ENCODE measurements at places on chromosomes 5 and 9. TPM values are rescaled to one million over a fixed set of nuclear protein-coding genes. Genes with fewer than 3 reads are reported as not detected.

The UBTD2 gene
- total RNA-seq: 24.9 TPM

The CBY3 gene
- total RNA-seq: not detected

The PAPPA gene
- 33.4 TPM for total RNA-seq

The DRD1 gene
- total RNA-seq: 2.6 TPM

The PFN3 gene
- total RNA-seq: not detected

The TMEM38B gene
- 18.0 TPM for total RNA-seq

The BTNL3 gene
- total RNA-seq: not detected

The C5orf22 gene
- total RNA-seq: 20.0 TPM

The PCDHB13 gene
- 0.26 TPM for total RNA-seq

The PPP2R2B gene
- total RNA-seq: 1.5 TPM

The PCDHGB5 gene
- total RNA-seq: 17.5 TPM

The PCDHGA9 gene
- total RNA-seq: 4.8 TPM

The ZNF367 gene
- 0.66 TPM for total RNA-seq

The ST8SIA4 gene
- total RNA-seq: 0.26 TPM

The ENHO gene
- total RNA-seq: under 0.01 TPM

The PCDHB7 gene
- 1.5 TPM for total RNA-seq

The MPDZ gene
- total RNA-seq: 59.1 TPM

All from fibroblast of lung (primary cell).